ENCODE measurements at places on chromosomes 7 and 10. TPM values are rescaled to one million over a fixed set of nuclear protein-coding genes. Genes with fewer than 3 reads are reported as not detected.
A peak's percentile ranks its signal among the peaks of the same experiment; 100 is the strongest.

GRCh38 chr7:72275382-72276070 lies 136.6 kb downstream of the CALN1 start:
- H3K27me3 ChIP-seq: no peaks in the 10 kb centered on the region
- H3K27ac ChIP-seq: no peak overlapping the region
- no peaks in the 10 kb centered on the region for H3K36me3 ChIP-seq
- DNase-seq: no peak
- no peak overlapping the region for H3K4me3 ChIP-seq
- H3K4me1 ChIP-seq: no peaks in the 10 kb centered on the region

GRCh38 chr10:52775132-52775647 lies 2.6 kb upstream of the MBL2 start:
- DNase-seq: no peak
- no peak overlapping the region for H3K4me3 ChIP-seq
- H3K36me3 ChIP-seq: no peaks in the 10 kb centered on the region
- no peaks in the 10 kb centered on the region for H3K27me3 ChIP-seq
- no peaks in the 10 kb centered on the region for H3K4me1 ChIP-seq

- H3K36me3 ChIP-seq: no peaks in the 10 kb centered on the region
- H3K27ac ChIP-seq: no peak overlapping the region
- H3K4me3 ChIP-seq: no peak overlapping the region
These were observed 142.3 kb upstream of the BET1 start for GRCh38 chr7:94146408-94146807.

PVRIG gene
- 22.7 TPM for total RNA-seq

HOXA5 gene
- total RNA-seq: not detected

GRCh38 chr7:74006451-74007241 lies 21.3 kb upstream of the ELN start:
- no peaks in the 10 kb centered on the region for H3K4me1 ChIP-seq
- H3K27ac ChIP-seq: no peak overlapping the region

DNA sequence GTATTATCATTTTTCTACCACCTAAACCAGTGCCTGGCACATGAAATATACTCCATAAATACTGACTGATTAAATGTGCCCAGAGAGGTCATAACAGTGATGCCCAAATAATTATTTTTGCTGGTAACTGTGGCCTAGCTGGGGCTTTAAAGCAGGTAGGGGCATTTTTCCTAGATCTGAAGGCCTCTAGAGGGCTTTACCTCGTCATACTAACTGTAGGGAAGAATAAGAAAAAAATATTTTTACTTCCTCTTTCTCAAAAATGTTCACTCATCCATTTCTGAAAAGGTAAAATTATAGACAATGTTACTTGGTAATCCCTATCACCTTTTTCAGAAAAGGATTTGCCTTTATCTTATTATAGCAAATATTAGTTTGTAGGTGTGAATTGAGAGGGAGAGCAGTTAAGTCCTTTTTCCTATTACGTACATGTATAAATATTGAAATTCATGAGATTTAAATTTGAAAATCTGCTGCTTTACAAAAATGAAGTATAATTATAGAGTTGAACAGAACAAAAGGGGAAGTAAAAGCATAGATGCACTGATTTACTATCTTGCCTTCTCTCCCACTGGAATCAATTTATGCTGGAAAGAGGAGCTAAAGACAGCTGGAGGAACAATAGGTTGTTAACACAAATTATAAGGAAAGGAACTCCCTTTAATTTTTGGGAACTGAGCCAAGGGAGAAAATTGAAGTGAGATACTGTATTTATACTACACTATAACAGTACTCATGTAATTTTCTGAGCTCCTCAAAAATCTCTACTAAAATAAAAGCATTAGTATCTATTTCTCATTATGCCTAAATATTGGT lies 71.5 kb upstream of the NOBOX start:
- no peak overlapping the region for H3K27ac ChIP-seq
- peaks cover 5% of the 10 kb centered on the region for H3K36me3 ChIP-seq
- DNase-seq: no peak

CPN1 gene
- not detected for total RNA-seq

DNA sequence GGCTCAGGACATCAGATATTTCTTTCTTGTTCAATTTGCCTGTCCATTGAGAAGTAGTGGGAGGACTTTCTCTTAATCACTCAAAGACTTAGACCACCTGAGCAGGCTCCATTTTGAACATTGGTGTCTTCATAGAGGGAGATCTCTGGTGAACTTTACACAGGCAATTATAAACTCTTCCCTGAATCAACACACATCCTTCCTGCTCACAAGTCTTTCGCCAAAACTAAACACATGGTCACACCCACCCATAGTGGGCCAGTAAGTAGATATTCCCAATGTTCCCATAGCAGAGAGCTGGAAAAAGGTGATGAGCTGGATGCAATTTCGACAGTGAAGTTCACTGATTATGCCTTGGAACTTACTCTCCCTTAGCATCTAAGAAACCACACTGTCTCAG lies 8.2 kb upstream of the MACC1 start:
- no peaks in the 10 kb centered on the region for H3K4me1 ChIP-seq
- DNase-seq: no peak
- no peak overlapping the region for H3K27ac ChIP-seq
- H3K4me3 ChIP-seq: no peak overlapping the region

ATG9B gene
- 2.8 TPM for total RNA-seq

DNA sequence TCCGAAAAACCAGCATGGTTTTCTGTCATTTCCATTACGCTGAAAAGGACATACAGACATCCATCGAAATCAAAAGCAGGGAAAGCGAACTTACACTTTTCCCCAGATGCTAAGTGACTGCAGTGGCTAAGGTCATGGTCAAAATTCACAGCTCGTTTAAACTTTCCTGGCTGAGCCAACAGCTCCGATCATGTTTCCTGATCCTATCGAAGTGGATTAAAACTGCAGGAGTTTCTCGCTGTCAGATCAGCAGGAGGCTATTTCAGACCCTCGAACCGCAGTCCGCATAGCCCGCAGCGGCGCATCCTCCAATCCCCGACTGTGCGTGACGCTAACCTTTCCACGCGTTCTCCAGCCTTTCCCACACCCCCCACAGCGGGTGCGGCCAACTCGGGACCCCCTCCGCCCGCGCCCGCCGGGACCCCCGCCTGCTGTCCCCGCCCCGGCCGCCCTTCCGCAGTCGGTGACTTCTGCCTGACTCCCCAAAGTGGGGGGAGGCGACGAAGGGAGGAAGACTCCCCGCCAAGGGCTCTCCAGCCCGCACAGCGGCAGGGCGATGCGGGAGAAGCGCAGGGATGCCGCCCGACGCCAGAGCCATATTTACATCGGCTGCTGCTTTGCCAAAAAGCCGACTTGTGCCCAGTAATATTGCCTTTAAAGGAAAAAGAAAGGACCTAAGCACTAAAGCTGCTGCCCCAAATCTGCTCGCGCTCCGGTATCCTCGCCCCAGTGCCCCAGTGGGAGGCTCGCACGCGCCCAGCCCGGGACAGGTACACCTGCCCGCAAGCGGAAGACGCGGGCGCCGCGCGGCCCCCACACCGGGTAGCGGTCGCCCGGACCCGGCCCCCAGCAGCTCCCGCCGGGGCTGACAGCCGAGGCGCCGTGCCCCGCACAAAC lies 1.2 kb downstream of the PIP4K2A start:
- peak overlapping the region; percentile 79 for H3K27ac ChIP-seq
- peaks cover 1% of the 10 kb centered on the region for H3K36me3 ChIP-seq
- peak overlapping the region; percentile 88 for H3K4me3 ChIP-seq
- DNase-seq: peak; percentile 46
- H3K27me3 ChIP-seq: no peaks in the 10 kb centered on the region
- peaks cover 42% of the 10 kb centered on the region for H3K4me1 ChIP-seq

- H3K4me1 ChIP-seq: peaks cover 2% of the 10 kb centered on the region
- H3K27ac ChIP-seq: no peak overlapping the region
- DNase-seq: peak; percentile 5
- H3K4me3 ChIP-seq: no peak overlapping the region
- H3K27me3 ChIP-seq: no peaks in the 10 kb centered on the region
These were observed 47.3 kb upstream of the OIT3 start for GRCh38 chr10:72846238-72846637.

MTPN gene
- total RNA-seq: 108 TPM

SSBP1 gene
- 230 TPM for total RNA-seq

- H3K4me3 ChIP-seq: no peak overlapping the region
- no peak for DNase-seq
- peaks cover 5% of the 10 kb centered on the region for H3K27me3 ChIP-seq
- H3K27ac ChIP-seq: no peak overlapping the region
- no peaks in the 10 kb centered on the region for H3K4me1 ChIP-seq
These were observed 113.5 kb downstream of the SORBS1 start for GRCh38 chr10:95447685-95448084.

GRCh38 chr7:130297628-130298543 lies 4.9 kb downstream of the CPA4 start:
- no peaks in the 10 kb centered on the region for H3K27me3 ChIP-seq
- H3K4me1 ChIP-seq: no peaks in the 10 kb centered on the region
- no peak overlapping the region for H3K4me3 ChIP-seq
- no peak overlapping the region for H3K27ac ChIP-seq
- no peaks in the 10 kb centered on the region for H3K36me3 ChIP-seq

GRCh38 chr10:43371418-43371817 lies at the start of gene FXYD4:
Gene FXYD4 (plus strand): TSS chr10:43371636. CDS start chr10:43373747, 2,111 bp downstream.
- no peak within 1 kb of the TSS for H3K4me3 ChIP-seq
- DNase-seq: no peak
- no peaks in the 10 kb centered on the region for H3K36me3 ChIP-seq
